ENCODE measurements at places on chromosomes 13 and 19.
A peak's percentile ranks its signal among the peaks of the same experiment; 100 is the strongest.

DNA sequence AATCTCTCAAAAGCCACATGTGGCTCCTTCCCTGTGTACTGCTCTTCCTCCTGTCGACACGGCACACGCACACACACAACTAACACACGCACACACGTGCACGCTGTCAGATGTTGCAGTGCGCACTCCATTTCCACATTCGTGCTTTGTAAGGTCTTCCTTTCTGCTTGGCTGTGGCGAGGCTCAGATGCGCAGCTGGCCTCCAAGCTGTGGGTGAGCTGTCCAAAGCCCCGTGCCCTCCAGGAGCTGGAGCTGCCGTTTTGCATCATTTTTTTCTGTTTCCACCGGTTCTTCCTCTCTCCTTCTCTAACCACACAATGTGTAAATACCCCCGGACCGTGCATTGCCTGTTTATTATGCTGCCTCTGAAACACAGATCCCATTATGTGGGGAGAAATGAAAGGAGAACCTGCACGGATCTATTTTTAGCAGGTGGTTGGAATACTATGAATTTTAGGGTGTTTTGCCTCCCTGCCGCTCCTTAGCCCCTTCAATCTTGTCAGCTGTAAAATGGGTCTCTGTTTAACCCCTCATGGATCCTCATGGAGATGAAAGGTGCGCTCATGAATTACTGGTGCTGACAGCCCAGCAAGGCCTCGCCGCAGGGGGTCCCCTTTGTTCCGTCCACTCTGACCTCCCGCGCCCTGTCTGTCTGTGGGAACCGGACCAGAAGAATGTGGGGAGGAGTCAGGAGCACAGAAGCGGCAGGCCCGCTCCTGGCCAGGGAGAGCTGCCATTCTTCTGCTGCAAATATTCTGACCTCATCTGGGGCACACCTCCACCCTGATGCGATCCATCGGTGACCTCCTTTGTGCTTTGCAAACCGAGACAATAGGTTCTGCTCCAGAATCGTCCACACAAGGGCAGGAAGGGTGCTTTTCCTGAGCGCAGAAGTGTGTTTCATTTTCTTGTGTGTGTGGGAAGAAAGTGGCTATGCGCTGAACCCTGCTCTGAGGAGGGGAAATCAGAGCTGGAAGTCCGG is 137.7 kb downstream of the SOX1 start:
- DNase-seq, result no peak

DNA sequence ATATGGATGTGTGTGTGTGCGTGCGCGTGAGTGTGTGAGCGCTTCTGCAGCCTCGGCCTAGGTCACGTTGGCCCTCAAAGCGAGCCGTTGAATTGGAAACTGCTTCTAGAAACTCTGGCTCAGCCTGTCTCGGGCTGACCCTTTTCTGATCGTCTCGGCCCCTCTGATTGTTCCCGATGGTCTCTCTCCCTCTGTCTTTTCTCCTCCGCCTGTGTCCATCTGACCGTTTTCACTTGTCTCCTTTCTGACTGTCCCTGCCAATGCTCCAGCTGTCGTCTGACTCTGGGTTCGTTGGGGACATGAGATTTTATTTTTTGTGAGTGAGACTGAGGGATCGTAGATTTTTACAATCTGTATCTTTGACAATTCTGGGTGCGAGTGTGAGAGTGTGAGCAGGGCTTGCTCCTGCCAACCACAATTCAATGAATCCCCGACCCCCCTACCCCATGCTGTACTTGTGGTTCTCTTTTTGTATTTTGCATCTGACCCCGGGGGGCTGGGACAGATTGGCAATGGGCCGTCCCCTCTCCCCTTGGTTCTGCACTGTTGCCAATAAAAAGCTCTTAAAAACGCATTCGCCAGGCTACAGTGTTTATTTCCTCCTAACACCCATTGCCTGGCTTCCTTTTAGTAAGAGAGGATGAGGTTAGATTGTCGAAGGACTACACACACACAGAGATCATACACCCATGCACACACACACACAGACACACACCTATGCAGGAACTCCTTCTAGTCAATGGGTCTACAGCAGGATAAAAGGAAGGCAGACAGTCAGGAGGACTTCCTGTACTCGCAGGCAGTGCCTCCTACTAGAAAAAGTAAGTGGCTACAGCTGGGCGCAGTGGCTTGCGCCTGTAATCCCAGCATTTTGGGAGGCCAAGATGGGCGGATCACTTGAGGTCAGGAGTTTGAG is 7.1 kb downstream of the FOSB start:
- DNase-seq, result no peak

DNA sequence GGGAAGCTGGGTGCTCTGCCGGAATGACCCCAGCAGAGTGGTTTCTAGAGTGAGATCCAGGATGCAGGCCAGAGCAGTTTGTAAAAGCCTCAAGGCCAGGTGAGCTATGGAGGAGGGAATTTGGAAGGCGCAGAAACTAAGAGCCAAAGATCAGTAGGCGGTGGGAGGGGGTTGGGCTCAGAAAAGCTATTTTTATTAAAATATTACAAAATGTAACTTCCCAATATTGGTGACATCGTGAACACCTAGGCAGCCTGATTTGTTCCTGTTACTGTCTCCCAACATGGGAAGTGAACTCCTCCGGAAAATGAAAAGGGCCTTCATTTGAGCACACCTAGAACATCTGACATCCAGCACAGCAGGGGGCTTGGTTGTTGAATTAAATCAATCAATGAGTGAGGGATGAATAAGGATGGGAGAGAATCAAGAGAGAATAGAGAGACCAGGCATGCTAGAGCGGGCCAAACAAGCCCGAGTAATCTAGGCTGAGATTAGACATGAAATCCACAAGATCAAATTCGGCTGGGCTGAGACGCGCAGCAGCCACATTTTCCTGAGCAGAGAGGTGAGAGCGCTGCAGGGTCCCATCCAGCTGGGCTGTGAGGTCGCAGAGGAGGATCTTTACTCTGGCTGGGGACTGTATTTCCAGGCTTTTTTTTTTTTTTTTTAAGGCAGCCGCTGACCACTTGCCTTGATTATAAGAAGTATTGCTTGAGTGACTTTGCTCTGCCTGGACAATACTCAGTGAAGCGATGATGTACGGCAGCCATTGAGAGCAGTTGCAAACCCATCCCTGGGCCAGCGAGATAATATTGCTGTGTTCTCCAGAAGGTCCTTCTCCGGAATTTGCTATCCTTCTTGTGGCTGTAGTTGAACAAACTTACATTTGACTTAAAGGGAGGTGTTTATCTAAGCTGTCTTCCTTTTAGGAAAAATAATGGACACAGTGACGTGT is 178.0 kb upstream of the KL start:
- DNase-seq, result no peak

- DNase-seq, result no peak
These were observed 1.8 kb downstream of the SPPL2B start for GRCh38 chr19:2330255-2330631.

- no peak for DNase-seq
These were observed 4.1 kb downstream of the TNFSF13B start for GRCh38 chr13:108273429-108274118.

GRCh38 chr13:42113478-42113877 is 65.0 kb downstream of the DGKH start:
- DNase-seq, result no peak

- peak; percentile 65 for DNase-seq
These were observed 2.2 kb upstream of the TSPAN16 start for GRCh38 chr19:11293433-11294389.

DNA sequence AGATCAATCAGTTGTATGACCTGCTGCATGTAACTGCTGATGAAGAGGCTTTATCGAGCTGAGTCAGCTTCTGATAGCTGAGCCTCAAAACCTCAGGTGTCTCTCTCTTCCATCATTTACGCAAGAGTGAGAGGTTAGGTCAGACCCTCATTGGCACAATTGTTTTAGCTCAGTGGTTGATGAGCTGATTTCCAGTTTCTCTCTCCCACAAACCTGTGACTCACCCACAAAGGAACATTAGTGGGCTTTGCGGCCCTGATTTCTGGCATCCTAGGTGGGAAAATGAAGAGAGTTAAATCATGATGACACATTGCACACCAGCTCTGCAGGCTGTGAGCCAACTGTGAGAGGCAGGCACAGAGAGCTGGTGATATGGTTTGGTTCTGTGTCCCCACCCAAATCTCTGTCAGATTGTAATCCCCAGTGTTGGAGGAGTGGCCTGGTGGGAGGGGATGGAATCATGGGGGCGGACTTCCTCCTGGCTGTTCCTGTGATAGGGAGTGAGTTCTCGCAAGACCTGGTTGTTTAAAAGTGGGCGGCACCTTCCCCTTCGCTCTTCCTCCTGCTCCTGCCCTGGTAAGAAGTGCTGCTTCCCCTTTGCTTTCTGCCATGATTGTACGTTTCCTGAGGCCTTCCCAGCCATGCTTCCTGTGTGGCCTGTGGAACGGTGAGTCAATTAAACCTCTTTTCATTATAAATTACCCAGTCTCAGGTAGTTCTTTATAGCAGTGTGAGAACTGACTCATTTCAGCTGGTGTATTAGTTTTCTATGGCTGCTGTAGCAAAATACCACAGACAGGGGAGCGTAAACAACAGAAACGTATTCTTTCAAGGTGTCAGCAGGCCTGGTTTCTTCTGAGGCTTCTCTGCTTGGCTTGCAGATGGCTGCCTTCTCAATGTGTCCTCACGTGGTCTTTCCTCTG is 33.5 kb upstream of the TMTC4 start:
- DNase-seq, result no peak

- DNase-seq, result no peak
These were observed 32.2 kb downstream of the SLAIN1 start for GRCh38 chr13:77729502-77730221.

DNA sequence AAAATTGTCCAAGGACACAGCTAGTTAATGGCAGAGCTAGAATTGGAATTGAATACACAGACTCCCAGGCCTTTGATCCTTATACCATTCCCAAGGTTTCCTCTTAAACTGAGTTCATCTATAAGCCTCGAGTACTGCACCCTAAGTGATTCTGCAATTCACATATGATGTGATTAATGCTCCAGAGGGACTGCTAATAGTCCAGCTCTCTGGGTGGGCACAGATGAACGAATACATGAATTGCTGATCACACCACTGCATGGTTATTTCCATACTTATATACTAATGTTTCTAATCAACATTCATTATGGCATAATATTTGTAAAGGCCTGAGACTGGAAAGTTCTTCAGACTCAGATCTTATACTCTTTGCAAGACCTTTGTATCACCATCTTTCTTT is 101.8 kb downstream of the NUFIP1 start:
- no peak for DNase-seq

DNA sequence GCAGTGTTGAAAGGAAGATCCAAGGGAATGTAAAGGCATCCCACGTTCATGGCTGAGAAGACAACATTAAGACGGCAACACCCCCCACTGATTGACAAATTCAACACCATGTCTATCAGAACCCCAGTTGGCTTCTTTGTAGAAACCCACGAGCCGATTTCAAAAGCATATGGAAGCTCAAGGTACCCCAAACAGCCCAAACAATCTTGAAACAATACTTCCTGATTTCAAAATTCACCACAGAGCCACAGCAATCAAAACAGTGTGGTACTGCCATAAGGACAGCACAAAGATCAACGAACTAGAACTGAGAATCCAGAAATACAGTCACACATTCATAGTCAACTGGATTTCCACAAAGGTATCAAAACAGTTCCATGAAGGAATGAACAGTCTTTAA is 6.2 kb downstream of the MIER2 start:
- no peak for DNase-seq
